ENCODE measurements at places on chromosomes 6 and 20. TPM values are rescaled to one million over a fixed set of nuclear protein-coding genes. Genes with fewer than 3 reads are reported as not detected.

LY6G6F gene
- polyA plus RNA-seq = not detected

CD109 gene
- 1.6 TPM for polyA plus RNA-seq

RNASET2 gene
- polyA plus RNA-seq = 42.7 TPM

OXT gene
- not detected for polyA plus RNA-seq

LMBRD1 gene
- polyA plus RNA-seq = 25.6 TPM

SEC63 gene
- 83.2 TPM for polyA plus RNA-seq

RAET1G gene
- not detected for polyA plus RNA-seq

MTFR2 gene
- 25.9 TPM for polyA plus RNA-seq

LAMP5 gene
- 0.22 TPM for polyA plus RNA-seq

C20orf202 gene
- polyA plus RNA-seq = not detected

CDH22 gene
- not detected for polyA plus RNA-seq

CENPQ gene
- 17.8 TPM for polyA plus RNA-seq

OR2B6 gene
- not detected for polyA plus RNA-seq

THBD gene
- polyA plus RNA-seq = not detected

TMEM244 gene
- not detected for polyA plus RNA-seq

GPR6 gene
- not detected for polyA plus RNA-seq

MAK gene
- 0.56 TPM for polyA plus RNA-seq

C6orf141 gene
- polyA plus RNA-seq = not detected

HEY2 gene
- polyA plus RNA-seq = 0.48 TPM

PLCB4 gene
- not detected for polyA plus RNA-seq

TTK gene
- 41.4 TPM for polyA plus RNA-seq

Data from GM12878 (cell line).